ENCODE measurements at places on chromosomes 1 and 21. TPM values are rescaled to one million over a fixed set of nuclear protein-coding genes. Genes with fewer than 3 reads are reported as not detected.
A peak's percentile ranks its signal among the peaks of the same experiment; 100 is the strongest.

DNA sequence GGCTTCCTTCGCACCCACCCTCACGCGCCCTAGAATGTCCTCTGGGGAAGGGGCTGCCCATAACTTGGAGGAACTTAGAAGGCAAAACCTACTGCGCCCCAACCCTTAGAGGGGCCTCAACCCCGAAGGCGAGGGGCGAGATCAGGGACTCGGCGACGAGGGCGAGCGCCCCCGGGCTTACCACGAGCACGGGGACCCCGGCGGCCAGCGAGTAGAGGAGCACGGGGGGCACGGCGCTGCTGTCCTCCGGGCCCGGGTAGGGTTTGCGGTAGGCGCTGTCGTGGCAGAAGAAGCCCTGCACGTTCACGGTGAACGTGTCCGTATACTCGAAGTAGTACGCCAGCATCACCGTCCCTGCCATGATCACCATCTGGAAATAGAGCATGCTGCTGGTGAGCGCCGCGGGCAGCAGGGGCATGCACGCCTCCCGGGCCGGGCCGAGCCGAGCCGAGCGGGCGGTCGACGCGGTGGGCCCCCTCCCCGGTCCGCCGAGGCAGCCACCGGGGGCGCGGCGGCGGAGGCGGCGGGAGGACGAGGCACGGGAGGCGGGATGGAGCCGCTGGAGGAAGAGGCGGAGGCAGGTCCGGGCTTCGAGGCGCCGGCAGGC is 304 bp downstream of the PLPPR5 start:
- DNase-seq: no peak

DNA sequence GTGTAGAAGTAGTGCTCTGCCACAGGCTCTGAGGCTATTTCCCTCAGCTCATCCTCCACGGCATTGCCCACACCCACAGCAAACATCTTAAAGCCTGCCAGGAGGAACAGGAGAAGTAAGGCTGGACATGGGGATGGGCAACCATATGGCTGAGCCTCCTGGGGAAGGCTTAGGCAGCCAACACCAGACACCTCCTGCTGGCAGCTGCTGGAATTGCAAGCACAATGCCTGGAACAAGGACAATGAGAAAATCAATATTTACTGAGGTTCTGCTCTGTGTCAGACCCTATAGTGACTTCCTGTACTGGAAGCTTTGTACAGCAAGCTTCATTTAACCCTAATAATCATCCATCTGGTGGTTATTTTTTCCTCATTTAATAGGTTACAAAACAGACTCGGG is 8.2 kb downstream of the MATN1 start:
- DNase-seq: no peak

GRCh38 chr21:28522014-28522799 is 470.5 kb downstream of the LTN1 start:
- no peak for DNase-seq

The FCGR3B gene
- total RNA-seq: not detected

GRCh38 chr1:116320874-116321273 is 52.2 kb upstream of the ATP1A1 start:
- DNase-seq: no peak

- DNase-seq: peak; percentile 26
Observed at GRCh38 chr1:147598621-147599361, 57.5 kb downstream of the BCL9 start.

DNA sequence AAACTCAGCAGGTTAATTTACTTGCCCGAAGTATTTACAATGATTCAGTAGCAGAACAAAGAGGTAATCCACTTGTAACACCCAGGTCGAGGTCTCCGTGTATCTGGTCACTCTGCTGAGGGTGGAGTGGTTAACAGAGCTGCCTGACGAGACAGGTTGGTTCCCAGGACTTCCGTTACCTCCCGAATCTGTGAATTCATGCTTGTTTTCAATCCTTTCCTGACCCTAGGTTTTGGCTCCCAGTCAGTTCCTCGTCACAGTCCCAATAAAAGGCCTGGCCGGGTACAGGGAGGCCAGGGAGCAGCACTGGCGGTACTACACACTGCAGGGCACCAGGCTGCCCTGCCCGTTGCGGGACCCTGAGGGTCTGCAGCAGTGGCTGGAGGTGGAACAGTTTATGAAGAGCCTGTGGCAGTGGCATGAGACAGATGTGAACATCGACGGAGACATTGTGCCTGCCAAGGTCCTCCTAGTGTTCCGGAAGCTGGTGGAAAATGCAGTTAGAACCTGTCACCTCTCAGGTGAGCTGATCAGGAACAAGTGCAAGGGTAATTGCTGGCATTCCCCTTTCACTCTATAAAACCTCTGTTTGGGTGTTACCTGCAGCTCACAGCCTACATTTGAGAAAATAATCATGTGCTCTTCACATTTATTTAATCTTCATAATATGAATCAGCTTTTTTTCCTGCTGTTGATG is 12.8 kb downstream of the MAB21L3 start:
- no peak for DNase-seq

GRCh38 chr1:185808631-185809030 is 74.4 kb downstream of the HMCN1 start:
- no peak for DNase-seq

The NLRP3 gene
- total RNA-seq: 3.1 TPM

DNA sequence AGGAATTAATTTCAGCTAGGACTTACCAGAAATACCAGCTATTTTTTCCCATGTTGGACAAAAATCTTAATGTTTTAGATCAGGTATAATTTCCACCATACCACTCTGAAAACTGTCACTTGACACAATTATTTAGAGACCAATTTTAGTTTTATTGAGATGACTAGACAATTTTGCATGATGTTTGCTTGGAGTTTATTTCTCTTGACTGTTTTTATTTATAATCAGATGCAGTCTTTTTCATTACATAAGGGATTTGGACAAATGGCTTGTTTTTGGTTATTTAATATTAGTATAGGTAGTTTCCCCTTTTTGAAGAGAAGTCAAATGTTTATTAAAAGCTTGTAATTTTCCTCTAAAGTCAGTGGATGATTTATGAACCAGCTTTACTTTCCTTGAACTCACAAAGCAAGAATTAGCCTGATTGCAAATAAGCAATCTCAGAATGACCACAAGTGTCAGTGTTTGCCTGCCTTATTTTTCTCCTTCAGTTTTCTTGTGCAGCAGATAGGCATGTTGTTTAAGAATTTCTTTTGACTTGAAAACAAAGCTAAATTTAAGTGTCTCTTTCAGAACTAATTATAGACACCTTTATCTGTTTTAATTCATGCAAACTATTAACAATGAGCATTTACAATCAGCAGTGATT is 3.8 kb upstream of the B3GALT2 start:
- peak; percentile 14 for DNase-seq

DNA sequence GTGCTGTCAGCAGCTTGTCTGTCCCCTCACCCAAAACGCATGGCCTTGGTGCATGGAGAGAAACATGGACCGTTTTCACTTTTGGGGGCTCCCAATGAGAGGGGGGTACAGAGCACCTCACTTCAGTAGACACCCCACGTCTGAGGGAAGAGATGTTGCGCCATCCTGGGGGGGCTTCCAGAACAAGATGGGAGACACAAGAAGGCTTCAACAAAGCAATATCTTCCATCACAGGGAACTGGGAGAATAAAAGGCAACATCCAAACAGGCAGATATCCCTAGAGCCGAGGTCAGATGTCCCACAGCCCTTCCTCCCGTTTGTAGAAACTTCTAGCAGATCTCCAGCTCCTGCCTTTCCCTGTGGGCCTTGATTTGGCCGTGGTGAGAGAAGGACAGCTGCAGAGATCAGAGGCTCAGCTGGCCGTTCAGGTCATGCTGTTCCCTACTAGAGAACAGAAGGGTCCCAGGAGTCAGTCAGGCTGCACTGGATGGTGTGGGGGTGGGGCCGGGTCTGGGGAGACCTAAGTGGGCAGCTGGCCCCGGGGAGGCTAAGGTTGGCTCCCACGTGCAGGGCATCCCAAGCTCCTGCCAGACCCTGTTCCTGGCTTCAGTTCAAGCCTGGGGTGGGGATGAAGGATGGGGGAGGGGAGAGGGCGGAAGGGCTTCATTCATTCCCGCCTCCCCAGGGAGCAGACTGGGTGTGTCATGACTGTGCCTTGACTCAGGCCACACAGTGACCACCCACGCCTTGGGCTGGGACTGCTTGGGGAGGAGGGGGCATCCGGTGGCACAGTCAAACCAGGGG is 4.4 kb downstream of the PLOD1 start:
- peak; percentile 81 for DNase-seq

The GCLM gene
- 45.1 TPM for total RNA-seq

GRCh38 chr1:42319871-42320484 is 15.1 kb downstream of the FOXJ3 start:
- DNase-seq: no peak

- no peak for DNase-seq
Observed at GRCh38 chr1:246145900-246146299, 361.2 kb downstream of the SMYD3 start.

DNA sequence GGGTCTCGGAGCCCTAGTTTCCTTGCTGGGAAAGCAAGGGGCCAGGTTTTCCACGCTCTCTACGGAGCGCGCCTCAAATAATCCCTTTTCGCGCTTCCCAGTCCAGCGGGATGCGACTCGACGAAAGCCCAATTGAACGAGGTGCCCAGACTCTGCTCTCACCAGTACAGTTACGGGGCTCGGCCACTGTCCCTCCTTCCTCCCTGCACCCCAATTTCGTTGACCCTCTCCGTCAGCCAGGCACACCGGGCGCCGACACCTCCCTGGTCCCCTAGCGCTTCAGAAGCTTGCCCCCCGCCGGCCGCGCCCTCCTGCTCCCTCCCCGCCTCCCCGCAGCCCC is 389 bp downstream of the SEMA6C start:
- DNase-seq: no peak

The FOXD2 gene
- total RNA-seq: 0.48 TPM

DNA sequence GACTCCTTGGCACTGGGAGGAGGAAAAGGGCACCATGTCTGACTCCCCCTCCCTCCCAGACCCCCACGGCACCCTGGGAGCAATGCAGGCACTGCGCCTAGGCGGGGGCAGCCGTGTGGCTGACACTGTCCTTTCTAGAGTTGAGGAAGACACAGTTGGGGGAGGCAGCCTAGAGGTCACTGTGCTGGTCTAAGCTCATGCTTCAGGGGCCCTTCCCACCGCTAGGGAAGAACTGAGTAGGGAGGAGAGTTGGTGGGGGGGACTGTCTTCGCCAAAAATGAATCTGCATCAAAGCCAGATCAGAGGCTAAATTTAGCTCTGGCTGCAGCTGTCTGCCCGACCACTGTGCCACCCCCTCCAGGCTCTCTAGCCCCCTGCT is 3.4 kb downstream of the SEMA6C start:
- DNase-seq: no peak

The ERG gene
- total RNA-seq: not detected

The SYT11 gene
- 8.5 TPM for total RNA-seq

DNA sequence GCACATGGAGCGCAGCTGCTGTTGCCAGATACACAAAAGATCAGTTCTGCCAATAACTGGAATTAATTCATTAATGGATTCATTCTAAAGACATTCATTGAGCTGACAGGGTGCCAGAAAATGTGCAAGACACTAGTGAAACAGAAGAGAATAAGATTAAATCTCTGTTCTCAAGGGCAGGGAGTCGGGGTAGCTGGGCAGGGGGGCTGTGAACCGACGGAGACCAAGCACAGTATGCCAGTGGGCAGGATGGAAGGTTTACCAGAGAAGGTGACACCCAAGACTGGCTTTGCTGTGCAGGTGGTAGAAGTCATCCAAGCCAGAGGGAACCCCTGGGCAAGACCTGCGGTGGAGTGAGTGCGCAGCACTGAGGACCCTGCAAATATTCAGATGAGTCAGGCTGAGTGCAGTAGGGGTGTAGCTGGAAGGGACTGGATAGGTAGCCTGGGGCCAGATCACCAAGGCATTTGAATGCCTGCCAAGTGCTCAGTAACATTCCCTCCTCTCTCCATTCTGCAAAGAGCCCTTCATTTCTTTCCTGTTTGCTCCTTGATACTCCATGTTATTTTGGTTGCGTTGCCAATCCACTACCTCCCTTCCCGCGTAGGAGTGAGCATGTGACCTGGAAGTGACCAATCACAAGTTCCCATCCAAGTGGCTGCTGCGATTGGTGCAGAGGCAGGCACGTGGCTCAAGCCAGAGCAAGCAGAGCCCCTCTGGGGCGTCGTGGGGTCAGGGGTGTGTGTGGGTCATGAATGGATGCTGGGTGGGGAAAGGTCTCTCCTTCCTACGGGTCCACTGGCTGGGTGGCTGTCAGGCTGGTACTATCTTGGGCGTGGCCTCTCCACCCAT is 413.1 kb downstream of the PTPRU start:
- peak; percentile 96 for DNase-seq

The C1orf35 gene
- 8.6 TPM for total RNA-seq

DNA sequence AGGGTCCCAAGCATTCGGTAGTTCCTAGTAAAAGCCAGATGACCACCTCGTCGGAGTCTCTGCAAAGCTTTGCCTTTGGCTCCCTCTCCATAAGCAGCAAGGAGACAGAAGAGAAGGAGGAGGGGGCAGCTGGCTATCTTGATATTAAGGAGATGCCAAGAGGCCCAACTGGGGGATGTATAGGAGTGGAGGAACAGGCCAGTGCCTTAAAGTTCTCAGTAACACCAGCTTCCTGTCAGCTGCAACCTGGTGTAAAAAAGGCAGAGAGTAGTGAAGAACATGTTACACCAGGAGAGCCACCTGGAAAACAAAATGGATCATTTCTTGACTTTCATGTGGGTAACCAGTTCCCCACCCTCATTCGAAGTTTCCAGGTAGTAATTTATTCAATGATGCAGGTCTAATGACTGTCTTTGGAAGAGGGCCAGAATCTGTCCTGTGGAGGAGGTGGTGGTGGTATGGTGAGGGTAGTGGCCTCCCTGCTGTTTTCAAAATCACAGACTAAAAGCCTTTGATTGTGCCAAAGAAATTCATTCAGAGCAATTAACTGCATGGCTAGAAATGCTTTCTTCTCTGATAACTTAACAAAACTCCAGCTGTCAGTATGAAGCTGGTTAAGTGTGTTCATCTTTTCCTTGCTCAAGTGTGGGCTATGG is 27.3 kb downstream of the TMEM200B start:
- DNase-seq: no peak

DNA sequence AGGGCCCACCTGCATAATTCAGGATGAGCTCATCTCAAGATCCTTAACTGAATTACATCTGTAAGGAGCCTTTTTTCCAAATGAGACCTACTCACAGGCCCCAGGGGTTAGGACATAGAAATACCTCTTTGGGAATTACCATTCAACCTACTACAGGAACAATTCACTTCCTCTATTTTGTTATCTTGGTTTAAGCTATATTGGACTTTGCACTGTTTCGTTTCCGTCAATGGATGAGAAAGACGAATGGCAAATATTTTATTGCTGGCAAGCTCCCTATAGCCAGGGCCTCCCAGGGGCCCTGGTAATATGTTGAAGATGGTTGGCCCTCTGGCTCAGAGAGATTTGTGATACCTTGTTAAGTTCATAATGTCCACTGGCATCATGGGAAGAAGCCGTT is 384.2 kb upstream of the DUSP10 start:
- DNase-seq: no peak

- no peak for DNase-seq
Observed at GRCh38 chr21:22892740-22893139, 1894.5 kb downstream of the NCAM2 start.

- DNase-seq: no peak
Observed at GRCh38 chr1:154589780-154590179, 18.2 kb downstream of the ADAR start.

GRCh38 chr1:107609808-107610207 is 355.2 kb downstream of the VAV3 start:
- no peak for DNase-seq
